ENCODE measurements at places on chromosomes 3 and 15.

DNA sequence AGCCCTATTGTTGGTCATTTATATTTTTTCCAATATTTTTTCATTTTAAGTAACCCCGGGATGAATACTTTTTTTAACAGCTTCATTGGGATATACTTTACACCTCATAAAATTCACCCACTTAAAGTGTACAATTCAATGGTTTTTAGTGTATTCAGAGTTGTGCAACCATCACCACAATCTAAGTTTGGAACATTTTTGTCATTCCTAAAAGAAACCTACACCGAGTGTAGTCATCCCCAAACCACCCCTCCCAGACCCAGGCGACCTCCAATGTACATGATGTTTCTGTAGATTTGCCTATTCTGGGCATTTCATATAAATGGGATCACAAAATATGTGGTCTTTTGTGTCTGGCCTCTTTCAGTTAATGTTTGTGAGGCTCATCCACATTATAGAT lies 118.3 kb upstream of the FRMD4B start:
- DNase-seq, result no peak

DNA sequence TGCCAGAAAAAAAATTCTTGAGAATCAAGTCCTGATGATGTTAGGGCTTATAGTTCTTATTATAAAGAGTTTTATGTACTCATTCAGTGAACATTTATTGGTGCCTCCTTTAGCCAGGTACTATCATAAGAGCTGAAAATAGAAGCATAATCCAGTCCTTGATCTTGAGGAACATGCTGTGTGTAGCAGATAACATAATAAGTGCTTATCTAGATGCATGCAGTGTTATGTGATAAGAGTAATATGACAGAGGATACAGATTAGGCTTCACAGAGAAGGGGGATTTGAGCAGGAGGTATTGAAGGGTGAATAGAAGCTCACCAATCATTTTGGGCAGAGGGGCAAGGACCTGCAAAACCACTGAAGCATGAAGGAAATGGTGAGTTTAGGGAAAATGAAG lies 1.1 kb downstream of the CCR2 start:
- DNase-seq, result no peak

- no peak for DNase-seq
Observed at GRCh38 chr3:189460511-189460910, 170.7 kb upstream of the TP63 start.

GRCh38 chr3:144566320-144566719 lies 594.7 kb downstream of the DIPK2A start:
- no peak for DNase-seq

GRCh38 chr15:63701365-63701764 lies 104.2 kb downstream of the FBXL22 start:
- DNase-seq, result no peak

- DNase-seq, result no peak
Observed at GRCh38 chr3:127119693-127120464, 73.1 kb upstream of the PRR23E start.

DNA sequence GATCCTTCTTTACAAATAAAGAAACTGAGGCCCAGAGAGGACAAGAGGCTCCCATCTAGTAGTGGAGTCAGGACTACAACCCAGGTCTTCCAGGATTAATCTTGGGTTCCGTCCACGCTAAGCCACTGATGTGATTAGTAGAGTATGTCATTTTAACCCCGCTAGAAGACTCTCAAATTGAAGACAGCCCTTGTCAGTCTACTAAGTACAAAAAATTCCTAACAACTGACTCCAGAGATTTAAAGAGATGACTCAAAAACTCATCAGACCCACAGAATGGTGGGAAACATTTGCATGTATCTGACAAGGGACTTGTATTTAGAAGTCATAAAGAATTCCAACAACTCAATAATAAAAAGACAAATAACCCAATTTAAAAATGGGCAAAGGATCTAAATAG lies 145.3 kb downstream of the CNTN3 start:
- DNase-seq, result no peak

GRCh38 chr15:94306700-94307650 lies 75.6 kb downstream of the MCTP2 start:
- peak; percentile 57 for DNase-seq

DNA sequence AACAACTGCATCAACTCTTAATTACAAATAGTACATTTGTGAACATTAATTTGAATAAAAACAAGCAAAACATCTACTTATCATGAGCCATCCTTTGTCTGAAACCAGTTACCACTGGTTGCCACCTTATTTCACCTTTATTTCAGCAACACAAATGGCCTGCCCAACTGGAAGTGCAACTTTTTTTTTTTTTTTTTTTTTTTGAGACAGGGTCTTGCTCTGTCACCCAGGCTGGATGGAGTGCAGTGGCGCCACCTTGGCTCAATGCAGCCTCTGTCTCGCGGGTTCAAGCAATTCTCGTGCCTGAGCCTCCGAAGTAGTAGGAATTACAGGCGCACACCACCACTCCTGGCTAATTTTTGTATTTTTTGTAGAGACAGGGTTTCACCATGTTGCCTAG lies 13.1 kb downstream of the WDR82 start:
- DNase-seq, result no peak

- no peak for DNase-seq
Observed at GRCh38 chr3:148906667-148907066, 41.6 kb downstream of the CPA3 start.

GRCh38 chr15:70358871-70359647 lies 261.3 kb upstream of the TLE3 start:
- no peak for DNase-seq

DNA sequence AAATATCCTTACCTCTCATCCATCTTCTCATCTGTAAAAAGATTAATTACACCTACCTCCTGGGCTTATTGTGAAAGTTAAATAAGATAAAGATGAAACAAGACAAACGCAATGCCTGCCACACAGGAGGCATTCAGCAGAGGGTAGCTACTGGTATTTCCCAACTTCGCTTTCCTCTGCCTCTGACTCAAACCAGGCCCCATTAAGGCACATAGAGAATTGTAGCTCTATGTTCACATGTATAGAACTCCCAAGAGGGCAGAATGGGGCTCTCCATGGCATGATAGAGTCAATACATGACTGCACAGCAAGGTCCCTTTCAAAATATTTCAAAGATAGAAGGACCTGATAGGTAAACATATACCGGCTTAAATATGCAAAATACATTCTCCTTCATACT lies 1.4 kb downstream of the LYSMD2 start:
- no peak for DNase-seq

GRCh38 chr3:190261015-190261414 lies 61.2 kb downstream of the CLDN1 start:
- no peak for DNase-seq

DNA sequence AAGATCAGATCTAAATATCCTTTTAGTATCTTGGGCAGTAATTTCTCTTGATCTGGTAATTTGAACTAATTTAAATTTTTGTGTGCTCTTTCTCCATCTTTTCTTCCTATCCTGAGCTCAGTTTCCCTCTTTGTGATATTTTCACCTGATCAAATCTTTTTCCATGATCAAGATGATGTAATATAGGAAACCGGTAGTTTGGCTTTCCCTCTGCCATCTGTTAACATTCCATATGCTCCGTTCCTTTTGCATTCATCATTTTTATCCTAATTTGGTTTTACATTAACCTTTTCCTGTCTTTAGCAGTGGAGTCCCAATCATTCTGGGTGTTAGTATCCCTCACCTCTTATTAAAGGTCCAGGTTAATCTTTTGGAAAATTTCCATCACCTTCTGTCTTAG lies 5.9 kb upstream of the ABHD6 start:
- DNase-seq, result no peak

- DNase-seq, result no peak
Observed at GRCh38 chr15:47846128-47846868, 129.0 kb downstream of the SEMA6D start.

DNA sequence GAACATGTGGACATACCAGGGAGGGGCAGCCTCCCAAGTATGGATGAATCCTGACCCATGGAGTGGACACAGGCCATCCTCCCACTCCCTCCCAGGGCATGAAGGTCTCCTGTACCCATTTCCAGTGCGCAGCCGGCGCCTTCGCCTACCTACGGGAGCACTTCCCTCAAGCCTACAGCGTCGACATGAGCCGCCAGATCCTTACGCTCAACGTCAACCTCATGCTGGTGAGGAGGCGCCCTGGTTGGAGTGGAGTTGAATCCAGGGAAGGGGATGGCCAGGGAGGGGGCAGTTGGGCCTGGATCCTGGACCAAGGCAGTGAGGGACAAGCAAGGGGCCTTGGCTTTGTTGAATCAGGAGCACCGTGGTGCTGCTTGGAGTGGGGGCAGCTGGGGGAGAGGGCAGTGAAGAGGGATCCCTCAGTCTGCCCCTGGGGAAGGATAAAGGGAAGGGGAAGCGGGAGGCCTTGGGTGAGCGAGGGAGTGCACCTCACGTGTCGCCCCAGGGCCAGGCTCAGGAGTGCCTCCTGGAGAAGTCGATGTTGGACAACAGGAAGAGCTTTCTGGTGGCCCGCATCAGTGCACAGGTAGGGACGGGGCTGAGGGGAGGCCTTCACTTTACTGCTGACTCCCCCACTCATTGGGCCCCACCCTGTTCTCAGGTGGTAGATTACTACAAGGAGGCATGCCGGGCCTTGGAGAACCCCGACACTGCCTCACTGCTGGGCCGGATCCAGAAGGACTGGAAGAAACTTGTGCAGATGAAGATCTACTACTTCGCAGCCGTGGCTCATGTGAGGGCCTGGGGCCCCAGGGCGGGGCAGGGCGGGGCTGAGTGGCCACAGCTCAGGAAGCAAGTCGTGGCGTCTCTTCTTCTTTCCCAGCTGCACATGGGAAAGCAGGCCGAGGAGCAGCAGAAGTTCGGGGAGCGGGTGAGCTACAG lies 25.3 kb downstream of the PTPN23 start:
- no peak for DNase-seq

- no peak for DNase-seq
Observed at GRCh38 chr15:29102911-29103823, 166.5 kb downstream of the NSMCE3 start.

DNA sequence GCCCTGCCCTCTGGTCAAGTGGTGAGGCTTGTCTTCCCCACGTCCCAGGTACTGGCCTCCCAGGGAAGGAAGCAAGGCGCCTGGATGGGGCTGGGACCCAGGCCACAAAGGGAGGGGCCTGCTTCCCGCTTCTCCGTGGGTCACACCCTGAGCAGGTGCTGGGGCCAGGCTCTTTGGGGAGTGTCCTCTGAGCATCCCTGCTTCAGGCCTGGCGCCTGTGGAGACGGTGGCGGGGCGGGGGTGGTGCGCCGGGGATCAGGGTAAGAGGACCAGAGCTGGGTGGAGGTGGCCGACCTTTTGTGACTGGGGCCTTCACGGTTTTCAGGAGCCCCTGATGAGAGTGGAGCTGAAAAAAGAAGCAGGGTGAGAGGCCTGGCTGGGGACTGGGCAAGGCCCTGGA lies 3.6 kb downstream of the PLA2G4B start:
- DNase-seq, result no peak

GRCh38 chr15:80155001-80155377 lies 2.2 kb downstream of the FAH start:
- DNase-seq, result no peak

- DNase-seq, result peak; percentile 84
Observed at GRCh38 chr3:179401561-179401960, 49.7 kb downstream of the GNB4 start.

- DNase-seq, result no peak
Observed at GRCh38 chr3:144165482-144165881, 193.9 kb downstream of the DIPK2A start.

DNA sequence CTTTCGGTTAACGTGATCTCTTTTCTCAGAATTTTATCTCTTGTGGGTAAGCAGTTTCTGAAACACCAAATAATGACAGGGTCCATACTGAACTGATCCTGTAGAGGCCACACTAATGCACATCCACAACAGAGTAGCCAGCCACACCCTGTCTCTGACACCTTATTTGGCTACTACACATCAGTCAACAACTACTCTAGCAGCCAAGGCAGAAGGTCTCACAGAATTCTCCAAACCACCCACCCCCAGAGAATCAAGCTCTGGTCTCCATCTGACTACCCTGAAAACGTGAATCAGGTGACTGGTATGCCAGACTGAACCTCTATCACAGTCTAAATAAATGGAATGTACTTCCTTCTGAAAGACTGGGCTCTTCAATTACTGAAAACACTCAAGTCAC lies 38.0 kb downstream of the EDC3 start:
- peak; percentile 61 for DNase-seq

GRCh38 chr3:129937717-129938116 lies 36.8 kb upstream of the TRH start:
- DNase-seq, result no peak

DNA sequence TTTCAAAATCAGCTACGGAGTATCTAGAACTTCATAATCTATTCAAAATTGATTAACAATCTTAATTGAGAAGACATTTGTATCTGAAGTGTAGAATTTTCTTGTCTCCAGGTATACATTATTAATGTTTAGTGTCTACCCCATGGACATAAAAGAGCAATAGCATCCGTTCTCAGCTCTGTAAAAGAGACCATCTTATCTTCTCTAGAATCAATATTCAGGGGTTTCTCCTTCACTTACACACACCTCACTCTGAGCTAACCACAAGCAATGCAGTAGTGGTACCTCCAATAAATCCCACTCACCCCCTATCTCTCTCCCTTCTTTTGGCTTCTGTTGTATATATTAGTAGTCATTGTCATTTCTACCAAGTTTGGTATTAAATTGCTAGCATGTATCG lies 16.2 kb downstream of the MBNL1 start:
- DNase-seq, result no peak

DNA sequence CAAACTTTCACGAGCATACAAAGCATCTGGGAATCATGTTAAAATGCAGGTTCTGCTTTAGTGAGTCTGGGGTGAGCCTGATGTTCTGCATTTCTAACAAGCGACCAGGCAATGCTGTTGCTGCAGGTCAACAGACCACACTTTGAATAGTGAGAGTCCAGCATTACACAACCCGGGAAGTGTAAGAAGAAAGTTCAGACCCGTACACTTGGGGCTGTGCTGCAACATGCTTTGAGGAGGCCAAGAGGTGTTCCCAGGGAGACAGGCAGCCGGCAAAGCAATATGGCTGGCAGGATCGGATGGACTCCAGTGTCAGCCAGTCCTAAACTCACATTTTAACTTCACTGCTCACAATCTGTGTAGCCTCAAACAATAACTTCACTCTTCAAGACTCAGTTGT lies 134.2 kb downstream of the LIPC start:
- DNase-seq, result no peak

- peak; percentile 52 for DNase-seq
Observed at GRCh38 chr15:76253691-76254473, 57.4 kb downstream of the ETFA start.

DNA sequence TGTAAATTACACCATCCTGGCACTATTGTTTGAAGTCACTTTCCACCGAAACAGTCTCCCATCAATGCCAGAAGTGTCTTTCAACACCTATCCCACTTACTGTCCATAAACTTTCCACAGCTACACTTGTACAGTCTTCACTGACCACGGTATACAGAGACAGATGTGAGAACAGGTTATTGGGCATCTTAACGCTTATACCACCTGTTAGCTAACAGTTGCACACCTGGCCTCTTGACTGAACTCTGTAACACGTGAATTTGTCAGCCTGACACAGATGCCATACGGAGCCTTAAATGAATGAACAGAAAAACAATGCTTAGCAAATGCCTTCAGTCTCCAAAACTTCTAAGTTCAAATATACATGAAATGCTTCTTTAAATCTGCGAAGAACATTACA lies 440.5 kb downstream of the SHQ1 start:
- no peak for DNase-seq

- no peak for DNase-seq
Observed at GRCh38 chr3:114872588-114872987, 274.5 kb downstream of the ZBTB20 start.

- DNase-seq, result no peak
Observed at GRCh38 chr3:160876643-160877042, 120.6 kb downstream of the PPM1L start.
